Right renal pelvis (tissue), 4 donors: ENCODE measurements at places on chromosomes 2 and 18.

- no peak for DNase-seq
These were observed 274.9 kb upstream of the FANCL start for GRCh38 chr2:58515827-58516573.

DNA sequence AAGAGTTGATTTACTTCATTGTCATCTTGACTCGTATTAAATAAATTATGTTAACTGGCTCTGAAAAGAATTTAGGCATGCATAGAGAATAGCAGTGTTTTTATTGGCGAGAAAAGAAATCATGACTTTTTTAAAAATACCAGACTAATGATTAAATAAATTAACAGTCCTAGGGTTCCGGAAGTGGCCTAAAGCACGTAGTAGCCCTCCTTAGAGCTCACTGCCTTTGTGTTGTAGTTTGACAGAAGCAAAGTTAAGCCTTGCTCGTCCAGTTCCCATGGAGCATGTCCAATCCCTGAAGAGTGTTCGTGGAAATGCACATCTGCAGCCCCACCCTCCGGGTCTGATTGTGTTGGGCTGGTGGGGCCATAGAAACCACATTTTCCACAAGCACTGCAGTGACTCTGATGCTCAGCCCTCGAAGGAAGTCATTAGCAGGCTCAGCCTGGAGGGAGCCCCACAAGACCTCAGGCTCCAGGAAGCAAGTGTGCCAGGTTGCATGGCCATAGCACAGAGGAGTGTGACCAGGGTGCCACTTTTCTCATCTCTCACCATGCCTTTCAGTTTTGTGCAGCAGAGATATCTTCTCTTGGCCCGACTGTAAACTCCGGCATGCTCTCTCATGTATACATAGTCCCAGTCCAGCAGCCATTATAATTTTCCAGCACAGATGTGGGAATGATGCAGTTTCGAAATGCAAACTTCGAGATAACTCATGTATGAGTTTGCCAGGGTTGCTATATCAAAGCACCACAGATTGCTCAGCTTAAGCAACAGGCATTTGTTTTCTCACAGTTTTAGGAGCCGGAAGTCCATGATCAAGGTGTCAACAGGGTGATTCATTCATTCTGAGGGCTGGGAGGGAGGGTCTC lies 188.6 kb upstream of the SH3BP4 start:
- DNase-seq: no peak

DNA sequence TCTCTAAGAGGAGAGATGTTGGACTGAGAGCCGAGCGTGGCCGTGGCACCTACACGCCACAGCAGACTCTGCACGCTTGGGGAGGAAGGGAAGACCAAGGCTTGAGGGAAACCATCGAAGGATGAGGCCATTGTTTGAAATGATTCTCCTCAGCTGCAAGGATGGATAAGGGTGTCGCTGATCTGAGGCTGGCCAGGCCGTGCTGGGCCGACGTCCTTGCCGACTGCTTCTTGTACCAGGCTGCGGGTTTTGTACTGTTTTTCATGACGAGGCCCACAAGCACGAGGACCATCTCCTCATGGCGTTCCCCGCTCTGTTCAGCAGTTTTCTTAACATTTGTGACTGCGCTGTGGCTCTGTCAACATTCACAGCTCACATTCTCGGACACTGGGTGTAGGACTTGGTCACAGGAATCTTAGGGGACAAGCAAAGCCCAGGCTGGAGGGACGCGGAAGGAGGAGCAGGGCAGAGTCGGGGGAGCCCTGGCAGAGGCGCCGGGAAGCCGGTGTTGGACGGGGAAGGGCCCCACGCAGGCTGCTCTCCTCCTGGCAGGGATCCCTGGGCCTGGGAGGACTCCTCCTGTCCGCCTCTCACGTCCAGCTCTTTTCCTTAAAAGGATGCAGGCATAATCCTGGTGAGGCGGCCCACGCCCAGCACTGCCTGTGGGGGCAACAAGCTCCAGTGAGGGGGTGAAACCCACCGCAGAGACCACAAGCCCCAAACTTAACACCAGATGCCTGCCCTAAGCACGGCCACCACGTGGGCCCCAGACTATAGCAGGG lies 259.0 kb upstream of the SALL3 start:
- DNase-seq: no peak

GRCh38 chr18:23861326-23861725 lies 153.2 kb upstream of the TTC39C start:
- DNase-seq: no peak

DNA sequence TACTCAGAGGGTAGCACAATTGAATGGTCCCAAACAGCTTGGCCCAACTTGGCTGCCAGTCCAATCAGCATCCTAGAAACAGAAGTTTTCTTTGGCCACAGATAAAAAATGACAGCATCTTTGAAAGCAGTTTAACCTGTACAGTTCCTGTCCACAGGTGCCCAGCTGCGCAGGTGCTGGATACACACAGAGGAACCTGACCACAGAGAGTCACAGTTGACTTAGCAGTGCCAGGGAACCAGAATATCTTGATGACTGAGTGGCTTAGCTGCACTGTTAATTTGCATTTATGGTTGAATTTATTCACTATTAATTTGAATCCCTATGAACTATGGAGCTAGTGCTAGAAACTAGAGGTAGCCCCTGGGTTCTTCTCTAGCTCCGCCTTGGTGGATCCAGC lies 93.7 kb downstream of the TPGS2 start:
- DNase-seq: no peak

GRCh38 chr2:14779252-14779651 lies 146.7 kb downstream of the LRATD1 start:
- no peak for DNase-seq

- no peak for DNase-seq
These were observed 555.5 kb upstream of the LRRTM4 start for GRCh38 chr2:78077633-78078032.

DNA sequence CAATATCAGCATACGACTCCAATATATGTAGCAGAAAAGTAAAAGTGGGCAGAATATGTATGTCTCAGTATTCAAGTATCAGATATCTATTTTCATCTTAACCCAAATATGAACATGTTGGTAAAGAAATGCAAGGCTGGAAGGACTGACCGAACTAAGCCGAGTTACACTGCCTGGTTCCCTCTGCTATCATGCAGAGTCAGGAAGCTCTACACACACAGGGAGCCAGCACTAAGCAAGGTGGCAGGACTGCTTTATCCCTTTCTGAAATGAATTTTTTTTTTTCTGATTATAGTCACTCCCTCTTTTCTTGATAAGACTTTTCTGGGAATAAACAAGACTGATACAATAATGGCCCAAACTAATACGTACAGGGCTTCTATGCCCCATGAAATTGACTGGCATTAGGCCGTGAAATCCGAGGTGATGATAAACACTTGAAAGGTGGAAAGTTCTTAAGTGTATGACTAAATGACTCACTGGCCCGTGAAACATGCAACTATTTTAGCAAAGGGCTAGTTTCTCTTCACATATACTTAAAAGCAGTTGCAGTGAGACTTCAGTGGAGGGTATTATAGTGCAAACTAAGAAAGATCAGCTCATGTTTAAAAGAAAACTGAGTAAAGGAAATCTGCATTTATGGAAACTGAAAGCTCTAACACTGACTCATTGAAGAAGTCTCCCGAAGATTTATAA lies 14.9 kb downstream of the DPP4 start:
- no peak for DNase-seq

DNA sequence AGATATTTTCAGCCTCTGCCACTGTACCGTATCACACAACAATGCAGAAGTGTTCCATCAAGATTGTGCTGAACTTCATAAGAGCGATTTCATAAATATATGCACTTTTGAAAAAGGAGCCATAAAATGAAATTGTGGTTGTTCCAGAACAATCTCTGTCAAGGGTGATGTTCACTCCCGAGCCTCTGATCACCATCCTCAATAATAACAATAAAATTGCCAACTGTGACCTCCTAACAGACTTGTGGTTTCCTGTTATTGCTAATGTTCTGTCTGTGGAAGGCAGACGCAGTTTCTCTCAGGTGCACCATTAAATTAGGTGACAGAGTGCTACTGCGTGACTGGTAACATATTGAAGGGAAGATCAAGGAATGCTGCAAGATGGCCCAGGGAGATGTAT lies 383.7 kb downstream of the SOCS6 start:
- no peak for DNase-seq

DNA sequence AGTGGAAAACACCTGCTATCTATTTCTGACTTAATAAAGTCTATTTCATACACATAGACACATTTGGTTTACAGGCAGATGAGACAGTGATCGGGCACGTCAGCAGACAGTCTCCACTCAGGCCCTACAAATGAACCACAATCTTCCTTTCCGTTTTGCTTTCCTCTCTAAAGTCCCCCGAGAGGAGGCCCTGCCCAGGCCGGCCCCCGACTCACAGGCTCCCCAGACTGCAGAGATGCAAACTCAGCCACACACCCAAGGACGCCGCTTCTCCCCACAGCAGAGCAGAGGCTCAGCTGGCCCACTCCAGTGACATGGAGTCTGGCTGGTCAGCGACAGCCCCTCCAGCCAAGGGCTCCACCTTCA lies 9.3 kb upstream of the MTERF4 start:
- no peak for DNase-seq

GRCh38 chr2:234502285-234502918 lies 5.5 kb upstream of the ARL4C start:
- DNase-seq: no peak

GRCh38 chr2:184599054-184599871 lies 934 bp downstream of the ZNF804A start:
- DNase-seq: no peak

GRCh38 chr18:3667255-3668137 lies 217.5 kb downstream of the TGIF1 start:
- no peak for DNase-seq

GRCh38 chr18:11517704-11518103 lies 91.7 kb upstream of the SLC35G4 start:
- DNase-seq: no peak

DNA sequence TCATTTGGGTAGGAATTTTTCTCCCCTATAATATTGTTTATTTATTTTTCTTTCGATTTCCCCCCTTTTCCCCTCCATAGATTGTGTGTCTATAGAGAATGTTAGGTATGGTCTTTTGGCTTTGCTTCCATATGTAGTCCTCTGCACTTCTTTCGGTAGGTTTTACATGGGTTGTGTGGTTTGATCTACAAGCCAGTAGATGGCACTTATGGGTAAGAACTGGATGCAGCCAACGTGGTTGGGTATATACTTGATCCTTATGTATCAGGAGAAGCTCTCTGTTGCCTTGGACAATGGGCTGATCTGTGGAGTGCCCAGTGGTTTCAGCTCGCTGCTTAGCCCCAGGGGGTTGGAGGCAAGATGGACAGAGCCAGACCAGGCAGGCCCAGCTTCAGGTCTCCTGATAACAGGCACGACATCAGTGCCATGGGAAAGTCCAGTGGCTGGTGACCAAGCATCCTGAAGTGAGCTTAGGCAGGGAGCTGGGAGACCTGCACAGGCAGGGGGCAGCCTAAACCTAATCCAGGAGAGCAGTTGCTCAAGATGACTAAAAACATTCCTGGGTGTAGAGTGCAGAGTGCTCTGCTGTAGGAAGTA lies 488.3 kb downstream of the CCDC85A start:
- no peak for DNase-seq

GRCh38 chr2:203989521-203989920 lies 53.0 kb downstream of the ICOS start:
- DNase-seq: no peak

DNA sequence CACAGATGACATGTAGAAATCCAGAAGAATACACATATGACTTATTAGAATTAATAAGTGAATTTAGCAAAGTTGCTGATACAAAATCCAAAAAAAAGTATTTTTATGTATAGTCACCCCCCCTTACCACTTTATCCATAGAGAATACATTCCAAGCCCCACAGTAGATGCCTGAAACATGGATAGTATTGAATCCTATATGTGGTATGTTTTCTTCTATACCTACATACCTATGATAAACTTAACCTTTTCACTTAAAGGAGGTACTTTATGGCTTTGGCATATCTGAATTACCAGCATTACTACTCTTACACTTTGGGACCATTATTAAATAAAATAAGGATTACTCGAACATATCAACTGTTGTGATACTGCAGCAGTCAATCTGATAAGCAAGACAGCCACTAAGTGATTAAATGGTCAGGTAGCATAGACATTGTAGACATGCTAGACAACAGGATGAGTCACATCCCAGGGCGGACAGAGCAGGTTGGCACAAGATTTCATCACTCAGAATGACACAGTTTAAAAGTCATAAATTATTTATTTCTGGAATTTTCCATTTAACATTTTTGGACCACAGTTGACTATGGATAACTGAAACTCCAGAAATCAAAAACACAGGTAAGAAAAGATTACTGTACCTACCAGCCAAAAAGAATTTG lies 208.2 kb upstream of the CHAC2 start:
- no peak for DNase-seq

DNA sequence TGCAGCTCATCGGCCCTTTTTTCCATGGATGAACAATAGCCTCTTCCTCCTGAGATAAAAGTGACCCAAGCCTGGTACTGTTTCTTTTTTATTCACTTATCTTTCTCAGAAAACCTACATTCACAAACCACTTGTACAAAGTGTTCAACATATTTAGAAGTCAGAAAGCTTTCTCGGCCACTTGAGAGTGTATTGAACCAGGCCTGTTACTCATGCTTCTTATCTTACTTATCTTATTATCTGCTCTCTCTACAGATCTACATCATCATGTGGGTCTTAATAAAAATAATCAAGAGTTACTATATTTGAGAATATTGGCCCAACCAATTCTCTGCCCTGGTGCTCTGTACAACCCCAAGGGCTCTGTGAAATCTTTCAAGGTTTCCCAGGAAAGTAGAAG lies 242.1 kb downstream of the MREG start:
- DNase-seq: no peak

DNA sequence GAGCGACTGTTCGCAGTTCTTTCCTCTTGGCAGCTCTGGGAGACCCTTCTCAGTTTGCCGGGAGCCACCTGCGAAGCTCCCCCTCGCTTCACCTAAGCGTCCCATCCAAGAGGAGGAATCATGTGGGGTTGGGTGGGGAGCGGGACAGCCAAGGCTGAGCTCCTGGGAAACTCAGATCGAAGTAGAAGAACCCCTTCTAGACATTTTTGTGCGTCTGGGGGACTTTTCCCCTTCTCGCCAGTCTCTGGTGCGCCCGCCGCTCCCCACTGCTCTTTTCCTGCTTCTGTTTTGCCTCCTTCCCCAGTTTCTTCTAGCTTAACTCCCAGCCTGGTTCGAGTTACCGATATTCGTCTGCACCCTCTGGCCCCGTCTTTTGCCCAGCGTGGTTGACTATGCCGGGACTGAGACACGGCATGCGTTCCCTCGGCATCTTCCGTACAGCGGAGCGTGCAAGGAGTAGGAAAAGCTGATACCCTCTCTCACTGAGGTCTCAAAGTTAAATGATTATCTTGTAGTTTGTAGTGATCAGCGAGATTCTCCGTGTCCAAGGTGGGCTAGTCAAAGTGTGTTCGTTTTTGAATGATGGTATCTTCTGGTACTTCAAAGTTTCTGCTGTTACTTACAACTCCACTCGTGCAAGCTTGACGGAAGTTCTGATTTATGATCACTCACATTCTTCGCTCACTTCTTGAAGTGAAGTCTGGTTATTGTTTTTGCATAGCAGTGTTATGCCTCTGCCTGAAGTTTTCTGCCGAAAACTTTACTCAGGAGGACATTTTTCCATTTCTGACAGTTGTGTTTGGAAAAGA lies 664 bp downstream of the CAMKMT start:
- DNase-seq: peak; percentile 38
